ENCODE measurements at places on chromosomes 6 and 20.

GRCh38 chr6:23875006-23875405, 251.0 kb upstream of the NRSN1 start:
- no peak for DNase-seq

DNA sequence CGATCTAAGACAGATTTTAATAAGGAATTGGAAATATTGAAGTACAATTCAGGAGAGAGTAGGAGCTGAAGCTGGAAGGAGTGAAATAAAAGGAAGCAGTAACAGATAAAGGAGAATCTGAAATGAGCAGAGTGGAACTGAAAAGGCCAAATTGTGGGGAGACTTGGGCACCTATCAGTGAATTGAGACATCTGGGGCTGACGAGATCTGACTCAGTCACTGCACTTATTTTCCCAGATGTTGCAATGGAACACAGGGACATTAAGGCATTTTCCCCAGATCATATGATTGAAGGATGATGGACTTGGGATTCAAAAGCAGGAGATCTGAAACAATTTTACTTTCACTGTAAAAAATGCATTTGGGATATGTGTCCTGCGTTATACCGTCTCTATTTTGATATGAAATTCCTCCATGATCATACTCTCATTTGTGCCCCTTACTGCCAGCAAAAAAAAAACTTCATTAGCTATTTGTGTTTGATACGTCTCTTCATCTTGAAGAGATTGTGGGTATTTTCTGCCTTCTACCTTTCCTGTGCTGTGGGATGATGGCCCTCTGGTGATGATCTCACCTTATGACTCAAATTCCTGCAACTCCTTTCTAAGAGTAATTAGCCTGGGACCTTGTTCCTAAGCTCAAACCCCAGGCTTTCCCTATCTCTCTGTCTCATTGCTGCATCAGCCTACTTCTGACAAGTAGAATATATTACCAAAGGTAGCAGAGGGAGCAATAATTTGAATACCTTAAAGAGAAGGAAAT, 278.5 kb upstream of the MAN1A1 start:
- no peak for DNase-seq

DNA sequence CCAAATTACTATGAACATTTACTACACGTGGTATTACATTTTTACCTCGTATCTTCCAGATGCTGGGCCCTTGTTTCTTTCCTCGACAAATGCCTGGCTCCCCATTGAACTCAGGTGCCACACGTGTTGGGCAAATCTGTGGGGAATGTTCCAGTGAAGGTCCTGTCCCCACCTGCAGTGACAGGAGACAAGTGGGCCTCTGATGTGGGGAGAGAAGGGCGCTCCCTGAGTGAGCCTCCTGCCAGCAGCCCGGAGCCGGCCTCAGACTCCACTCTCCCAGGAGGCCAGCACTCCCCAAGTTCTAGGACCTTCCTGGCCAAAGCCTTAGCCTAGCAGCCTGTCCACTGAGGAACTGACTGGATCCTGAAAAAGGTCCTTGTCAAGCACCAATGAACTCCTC, 21.7 kb upstream of the SCML4 start:
- no peak for DNase-seq

GRCh38 chr6:155315516-155315871, 1.2 kb upstream of the TFB1M start:
- no peak for DNase-seq

GRCh38 chr6:35019171-35019570, 122.0 kb downstream of the TCP11 start:
- DNase-seq, result no peak

GRCh38 chr20:9287826-9288225, 218.9 kb downstream of the PLCB4 start:
- no peak for DNase-seq

DNA sequence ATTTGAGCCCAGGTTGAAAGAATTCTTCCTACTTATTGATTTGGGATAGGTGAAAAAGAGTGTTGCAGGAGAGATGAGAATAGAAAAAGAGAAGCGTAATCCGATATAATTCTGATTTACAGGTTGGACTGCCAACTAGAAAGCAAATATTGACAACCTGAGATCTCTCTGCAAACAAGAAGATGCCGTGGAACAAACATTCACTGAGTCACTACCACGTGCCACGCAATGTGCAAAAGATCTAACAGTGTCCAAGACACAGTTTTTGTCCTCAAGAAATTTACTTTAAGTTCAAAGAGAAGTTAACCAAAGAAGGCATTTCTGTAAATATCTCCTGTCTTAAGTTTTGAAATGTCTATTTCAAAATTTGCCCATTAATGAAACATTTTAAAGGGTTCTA, 578.0 kb upstream of the ARID1B start:
- no peak for DNase-seq

DNA sequence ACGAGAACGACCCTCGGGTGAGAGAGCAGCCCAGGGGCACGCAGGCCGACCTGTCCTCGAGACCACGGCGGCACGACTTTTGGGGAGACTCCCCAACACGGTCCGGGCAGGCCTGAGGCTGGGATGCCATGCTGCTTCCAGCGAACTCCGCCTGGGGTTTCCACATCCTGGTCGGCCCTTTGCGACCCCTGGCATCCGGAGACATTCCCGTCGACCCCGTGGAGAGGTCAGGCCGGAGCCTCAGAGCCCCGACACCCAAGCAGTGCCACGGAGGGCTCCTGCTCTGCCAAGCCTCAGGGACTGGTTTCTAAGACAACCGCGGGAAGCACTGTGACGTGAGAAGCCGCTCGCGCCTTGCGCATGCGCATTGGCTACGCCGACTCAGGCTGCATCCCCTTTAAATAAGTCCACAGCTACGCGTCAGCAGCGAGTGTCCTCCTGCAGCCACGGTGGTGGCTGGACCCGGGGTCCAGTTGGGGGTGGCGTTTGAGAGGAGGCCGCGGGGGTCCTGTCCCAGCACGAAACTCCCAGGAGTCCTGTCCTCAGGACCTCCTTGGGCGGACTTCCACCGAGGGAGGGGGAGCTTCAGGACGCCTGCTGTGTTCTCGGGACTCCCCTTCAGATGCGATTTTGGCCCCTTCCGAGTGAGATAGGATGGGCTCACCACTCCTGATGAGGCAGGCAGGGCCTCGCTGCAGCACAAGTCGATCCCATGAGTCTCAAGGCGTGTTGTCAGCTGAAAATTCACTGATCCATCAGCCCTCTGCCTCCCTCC, 1089.3 kb upstream of the DEFB115 start:
- no peak for DNase-seq

- no peak for DNase-seq
Measured at GRCh38 chr6:161922631-161923119, 648.8 kb upstream of the AGPAT4 start.

GRCh38 chr20:19557291-19557690, 200.8 kb upstream of the RIN2 start:
- no peak for DNase-seq

DNA sequence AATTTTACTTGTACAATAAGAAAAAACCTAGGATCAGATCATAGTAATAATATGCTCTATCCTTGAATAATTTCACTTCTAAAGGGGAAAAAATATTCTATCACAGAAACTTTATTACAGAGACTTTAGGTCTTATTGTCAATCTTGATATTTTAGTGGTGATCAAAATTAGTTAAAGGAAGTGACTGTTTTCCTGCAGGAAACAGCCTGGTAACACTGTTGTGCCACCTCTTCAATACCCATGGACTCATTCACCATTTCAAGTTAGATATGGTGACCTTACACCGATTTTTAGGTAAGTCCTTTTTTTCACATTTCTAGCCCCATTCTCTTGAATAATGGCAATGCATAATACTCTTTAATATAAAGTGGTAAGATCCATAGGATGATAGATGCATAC, 99.2 kb downstream of the MTFR2 start:
- DNase-seq, result no peak

DNA sequence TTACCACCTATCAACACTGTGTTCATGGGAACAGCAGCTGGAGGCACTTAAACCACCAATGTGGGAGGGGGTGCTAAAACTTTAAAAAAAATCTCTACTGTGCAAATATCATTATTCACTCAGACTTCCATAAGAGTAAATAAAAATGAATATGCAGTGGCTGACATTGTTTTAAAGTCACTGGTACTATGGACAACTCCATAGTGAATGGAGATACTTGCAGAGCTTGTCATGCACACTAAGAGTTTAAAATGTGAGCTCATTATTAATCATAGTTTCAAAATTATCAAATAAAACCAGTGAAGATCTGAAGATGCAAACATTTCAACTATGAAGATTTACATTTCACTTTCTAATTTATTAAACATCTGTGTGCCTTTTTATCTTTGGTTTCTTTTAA, 54.4 kb downstream of the RFX6 start:
- no peak for DNase-seq

DNA sequence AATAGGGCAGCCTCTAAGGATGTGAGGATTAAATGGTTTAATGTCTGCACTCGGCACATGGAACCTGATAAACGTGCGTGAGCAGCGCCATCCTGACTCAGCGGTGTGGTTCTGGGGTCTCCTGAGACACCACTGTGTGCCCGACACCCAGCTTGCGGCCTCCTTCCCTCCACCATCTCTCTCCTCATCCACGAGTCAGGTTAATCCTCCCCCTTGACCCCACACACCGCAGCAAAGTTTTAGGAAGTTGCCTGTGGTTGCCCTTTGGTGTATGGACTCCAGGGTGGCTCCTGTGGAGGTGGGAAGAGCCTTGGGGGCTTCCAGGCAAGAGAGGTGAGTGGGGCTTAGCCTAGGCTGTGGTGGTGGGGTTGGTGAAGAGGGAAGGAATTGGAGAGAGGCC, 68.2 kb downstream of the PHACTR3 start:
- DNase-seq, result no peak

DNA sequence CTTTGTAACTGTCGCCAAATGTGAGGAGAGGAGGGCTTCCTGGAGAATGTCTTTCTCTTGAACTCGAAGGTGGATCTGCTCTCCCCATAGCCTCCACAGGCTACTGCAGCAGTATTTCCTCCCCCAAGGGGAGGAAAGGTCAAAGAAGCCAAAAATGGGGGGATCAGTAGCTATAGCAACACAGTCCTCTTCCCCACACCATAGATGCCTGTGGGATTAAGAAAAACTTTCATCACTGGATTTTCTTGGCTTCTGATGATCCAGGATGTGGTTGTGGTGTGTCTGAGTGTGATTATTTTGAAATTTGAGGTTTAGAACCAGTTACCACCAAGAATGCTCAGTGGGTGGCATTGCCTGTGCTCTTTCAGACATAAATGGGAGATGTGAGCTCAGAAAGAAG, 140.1 kb upstream of the SPACA1 start:
- no peak for DNase-seq

- no peak for DNase-seq
Measured at GRCh38 chr6:160297310-160297709, 38.7 kb upstream of the SLC22A2 start.

DNA sequence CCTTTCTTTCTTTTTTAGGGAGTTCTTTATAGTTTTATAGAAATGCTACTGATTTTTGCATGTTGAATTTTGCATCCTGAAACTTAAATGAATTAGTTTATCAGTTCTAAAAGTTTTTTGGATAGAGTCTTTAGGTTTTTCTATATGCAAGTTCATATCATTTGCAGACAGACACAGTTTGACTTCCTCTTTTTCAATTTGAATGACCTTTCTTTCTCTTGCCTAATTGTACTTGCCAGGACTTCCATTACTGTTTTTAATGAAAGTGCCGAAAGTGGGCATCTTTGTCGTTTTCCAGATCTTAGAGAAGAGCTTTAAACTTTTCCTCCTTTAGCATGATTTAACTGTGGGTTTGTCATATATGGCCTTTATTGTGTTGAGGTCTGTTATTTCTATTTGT, 21.1 kb upstream of the EDN1 start:
- no peak for DNase-seq

Measured in activated T-helper 1 cell treated with Interleukin-2 at 50 U/mL for 16 hours (primary cell).